ENCODE measurements at places on chromosomes 4 and X.
A peak's percentile ranks its signal among the peaks of the same experiment; 100 is the strongest.

DNA sequence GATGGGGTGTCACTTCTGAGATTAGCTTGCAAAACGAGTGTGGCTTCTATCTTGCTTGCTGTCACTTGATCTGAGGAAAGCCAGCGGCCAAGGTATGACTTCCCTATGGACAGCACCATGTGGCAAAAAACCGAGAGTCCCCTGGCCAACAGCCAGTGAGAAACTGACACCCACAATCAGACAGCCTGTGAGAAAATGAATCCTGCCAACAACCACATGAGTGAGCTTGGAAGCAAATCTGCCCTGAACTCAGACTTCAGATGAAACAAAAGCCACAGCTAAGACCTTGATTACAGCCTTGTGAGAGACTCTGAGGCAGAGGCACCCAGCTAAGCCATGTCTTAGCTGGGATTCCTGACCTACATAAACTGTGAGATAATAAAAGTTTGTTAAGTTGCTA lies 45.5 kb downstream of the PPP1R2C start:
- H3K36me3 ChIP-seq = no peaks in the 10 kb centered on the region
- H3K27me3 ChIP-seq = no peaks in the 10 kb centered on the region
- no peak overlapping the region for H3K27ac ChIP-seq

- H3K4me3 ChIP-seq = no peak overlapping the region
- no peaks in the 10 kb centered on the region for H3K4me1 ChIP-seq
- no peaks in the 10 kb centered on the region for H3K27me3 ChIP-seq
- no peaks in the 10 kb centered on the region for H3K36me3 ChIP-seq
- DNase-seq = no peak
- H3K27ac ChIP-seq = no peak overlapping the region
These were observed 308.3 kb downstream of the BMPR1B start for GRCh38 chr4:95066050-95066449.

DNA sequence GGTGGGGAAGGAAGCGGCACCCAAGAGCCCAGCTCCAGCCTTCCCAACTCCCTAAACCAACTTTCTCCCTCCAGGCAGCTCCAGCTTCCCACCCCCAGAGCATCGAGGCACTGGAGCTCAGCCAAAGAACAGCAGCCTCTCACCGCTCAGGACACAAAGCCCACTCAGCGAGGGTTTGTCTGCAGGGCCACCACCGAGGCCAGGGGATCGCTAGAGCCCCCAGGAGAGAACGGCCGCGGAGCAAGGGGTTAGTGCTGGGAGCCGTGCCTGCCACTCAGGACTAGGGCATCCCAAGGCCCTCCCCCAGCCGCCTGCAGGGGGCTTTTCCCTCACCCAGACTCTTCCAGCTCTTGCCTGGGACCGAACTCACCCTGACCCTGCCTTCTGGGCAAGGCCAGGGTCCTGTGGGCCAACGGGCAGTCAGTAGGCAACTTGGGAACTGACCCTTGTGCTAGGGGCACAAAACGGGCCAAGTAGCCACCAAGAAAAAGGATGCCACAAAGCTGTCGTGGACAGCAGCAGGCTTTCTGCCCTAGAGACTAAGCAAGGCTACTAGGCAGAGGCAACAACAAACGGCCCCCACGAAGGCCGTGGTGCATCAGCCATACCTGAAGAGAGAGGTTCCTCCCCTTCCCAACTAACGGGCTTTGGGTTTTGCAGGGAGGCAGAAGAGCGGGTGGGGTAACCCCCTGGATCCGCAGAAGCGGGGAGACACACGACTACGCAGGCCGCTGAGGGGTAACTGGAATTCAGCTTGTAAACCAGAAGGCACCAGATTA lies 2.3 kb downstream of the HCFC1 start:
- H3K27ac ChIP-seq = peak overlapping the region; percentile 69
- H3K27me3 ChIP-seq = no peaks in the 10 kb centered on the region
- peaks cover 21% of the 10 kb centered on the region for H3K4me1 ChIP-seq
- no peak for DNase-seq
- no peaks in the 10 kb centered on the region for H3K36me3 ChIP-seq

- no peak for DNase-seq
- 0 out of 2 replicates have a peak, but pooled peaks cover 6% of the 10 kb centered on the region for H3K4me1 ChIP-seq
- H3K27ac ChIP-seq = no peak overlapping the region
These were observed 5.2 kb downstream of the CDK16 start for GRCh38 chrX:47223476-47224250.

- no peaks in the 10 kb centered on the region for H3K27me3 ChIP-seq
- H3K36me3 ChIP-seq = no peaks in the 10 kb centered on the region
- H3K4me3 ChIP-seq = no peak overlapping the region
- no peak for DNase-seq
- H3K27ac ChIP-seq = no peak overlapping the region
These were observed 197.8 kb downstream of the PDGFC start for GRCh38 chr4:156773648-156774357.

DNA sequence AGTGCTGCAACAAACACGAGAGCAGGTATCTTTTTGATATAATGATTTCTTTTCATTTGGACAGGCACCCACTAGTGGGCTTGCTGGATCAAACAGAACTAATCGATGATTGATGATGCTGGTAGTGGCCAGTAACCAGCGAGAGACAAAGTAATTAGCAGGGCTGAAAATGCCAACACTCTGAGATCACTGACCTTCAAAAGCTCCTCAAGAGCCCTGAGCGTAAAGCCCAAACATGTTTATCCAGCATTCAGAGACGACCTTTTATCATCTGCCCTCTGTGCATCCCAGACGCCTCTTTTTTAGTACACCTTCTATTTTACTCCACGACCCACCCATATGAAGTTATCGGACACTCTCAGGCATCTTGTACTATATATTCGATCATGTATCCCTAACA lies 186.2 kb downstream of the PRDM5 start:
- H3K27me3 ChIP-seq = no peaks in the 10 kb centered on the region
- no peak overlapping the region for H3K27ac ChIP-seq
- DNase-seq = no peak
- peaks cover 9% of the 10 kb centered on the region for H3K4me1 ChIP-seq
- 0 out of 2 replicates have a peak, but pooled peaks cover 3% of the 10 kb centered on the region for H3K36me3 ChIP-seq
- H3K4me3 ChIP-seq = no peak overlapping the region

- H3K36me3 ChIP-seq = no peaks in the 10 kb centered on the region
- H3K27ac ChIP-seq = no peak overlapping the region
- no peak overlapping the region for H3K4me3 ChIP-seq
- H3K27me3 ChIP-seq = no peaks in the 10 kb centered on the region
These were observed 67.5 kb downstream of the ZFYVE28 start for GRCh38 chr4:2350982-2351381.

- H3K36me3 ChIP-seq = peaks cover 20% of the 10 kb centered on the region
- peaks cover 20% of the 10 kb centered on the region for H3K4me1 ChIP-seq
- no peaks in the 10 kb centered on the region for H3K27me3 ChIP-seq
- no peak overlapping the region for H3K27ac ChIP-seq
- H3K4me3 ChIP-seq = no peak overlapping the region
- no peak for DNase-seq
These were observed 4.0 kb downstream of the LAP3 start for GRCh38 chr4:17580969-17581368.

Data from MM.1S (cell line).